ENCODE measurements at places on chromosomes 3 and 15. TPM values are rescaled to one million over a fixed set of nuclear protein-coding genes. Genes with fewer than 3 reads are reported as not detected.
A peak's percentile ranks its signal among the peaks of the same experiment; 100 is the strongest.

GRCh38 chr15:70225416-70225815 is 127.7 kb upstream of the TLE3 start:
- no peak for DNase-seq

- no peak for DNase-seq
These were observed 39.3 kb downstream of the OSTN start for GRCh38 chr3:191238321-191238817.

DNA sequence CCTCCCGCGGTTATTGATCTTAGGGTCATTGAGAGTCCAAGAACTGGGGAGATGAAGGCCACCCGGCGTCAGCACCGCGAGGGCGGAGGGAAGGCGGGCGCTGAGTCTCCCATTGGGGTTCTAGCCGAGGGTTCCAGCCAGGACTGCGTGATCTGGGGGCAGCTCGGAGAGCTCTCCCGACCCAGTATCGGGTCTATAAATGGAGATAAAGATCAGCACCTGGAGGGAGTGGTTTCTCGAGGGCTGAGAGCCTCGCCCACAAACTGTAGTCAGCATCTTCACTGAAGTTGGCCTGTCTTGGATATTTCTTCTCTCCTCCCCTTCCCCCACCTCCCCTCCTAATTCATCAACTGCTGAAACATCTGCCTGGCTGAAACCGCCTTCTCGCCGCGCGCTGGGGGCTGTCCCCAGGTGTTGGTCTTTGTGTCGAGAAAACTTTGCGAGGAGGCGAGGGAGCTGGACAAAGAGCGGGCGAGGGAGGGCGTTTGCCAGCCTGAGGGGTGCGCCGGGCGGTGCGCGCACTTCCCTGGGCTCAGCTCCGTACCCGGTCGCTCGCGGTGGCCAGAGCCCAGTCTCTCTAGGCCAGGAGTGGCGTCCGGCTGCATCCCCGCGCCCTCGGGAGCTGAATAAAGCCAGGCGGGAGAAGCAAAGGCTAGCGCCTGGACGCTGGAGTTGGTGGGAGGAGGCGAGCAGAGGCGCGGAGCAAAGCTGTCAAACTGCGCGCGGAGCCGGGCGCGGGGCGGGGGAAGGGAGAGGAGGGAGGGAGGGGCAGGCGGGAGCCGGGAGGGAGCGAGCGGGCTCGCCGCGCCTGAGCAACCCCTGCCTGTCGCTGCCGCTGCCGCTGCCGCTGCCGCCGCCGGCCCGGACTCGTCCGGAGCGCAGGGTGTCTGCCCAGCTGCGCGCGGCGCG is at the start of gene ST8SIA2:
TSS of gene ST8SIA2 (plus strand) at position 811 of the 909 bp plus-strand sequence. CDS start 184 bp downstream, outside the sequence.
- peak; percentile 89 for DNase-seq

- no peak for DNase-seq
These were observed 68.0 kb downstream of the VGLL4 start for GRCh38 chr3:11575677-11576076.

DNA sequence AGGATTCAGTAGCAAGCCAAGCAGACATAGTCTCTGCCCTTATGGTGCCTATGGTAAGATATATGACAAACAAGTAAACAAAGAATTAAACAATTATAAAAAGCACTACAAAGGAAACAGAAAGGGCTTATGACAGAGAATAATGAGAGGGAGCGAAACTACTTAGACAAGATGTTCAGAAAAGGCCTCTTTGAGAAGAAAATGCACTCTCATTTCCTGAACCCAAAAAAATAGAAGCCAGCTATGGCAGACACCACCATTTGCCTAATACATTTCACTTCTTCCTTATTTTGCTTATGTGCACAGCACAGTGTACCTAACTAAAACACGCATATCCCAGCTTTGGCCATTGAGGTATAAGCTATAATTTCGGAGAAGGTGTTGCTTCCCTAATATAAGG is 465.5 kb upstream of the PPP2R3A start:
- no peak for DNase-seq

DNA sequence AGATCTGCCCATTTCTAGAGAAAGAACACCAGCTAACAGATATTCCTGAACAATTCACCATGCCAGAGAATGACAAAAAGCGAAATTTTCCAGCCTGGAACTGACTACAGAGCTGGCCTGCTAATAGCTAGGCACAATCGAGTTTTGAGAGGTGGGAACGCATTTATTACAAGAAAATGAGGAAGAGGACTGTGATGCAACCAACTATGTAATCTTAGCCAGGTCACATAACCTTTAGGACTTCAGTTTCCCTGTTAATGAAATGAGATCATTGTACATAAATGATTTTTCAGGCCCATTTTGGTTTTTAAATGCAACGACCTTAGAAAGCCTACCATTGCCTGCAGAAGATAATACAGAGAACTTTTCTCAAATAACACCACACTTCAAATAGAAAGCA is 72.1 kb upstream of the SETMAR start:
- no peak for DNase-seq

GRCh38 chr3:9782770-9783169 is 9.5 kb downstream of the TADA3 start:
- DNase-seq = no peak

DNA sequence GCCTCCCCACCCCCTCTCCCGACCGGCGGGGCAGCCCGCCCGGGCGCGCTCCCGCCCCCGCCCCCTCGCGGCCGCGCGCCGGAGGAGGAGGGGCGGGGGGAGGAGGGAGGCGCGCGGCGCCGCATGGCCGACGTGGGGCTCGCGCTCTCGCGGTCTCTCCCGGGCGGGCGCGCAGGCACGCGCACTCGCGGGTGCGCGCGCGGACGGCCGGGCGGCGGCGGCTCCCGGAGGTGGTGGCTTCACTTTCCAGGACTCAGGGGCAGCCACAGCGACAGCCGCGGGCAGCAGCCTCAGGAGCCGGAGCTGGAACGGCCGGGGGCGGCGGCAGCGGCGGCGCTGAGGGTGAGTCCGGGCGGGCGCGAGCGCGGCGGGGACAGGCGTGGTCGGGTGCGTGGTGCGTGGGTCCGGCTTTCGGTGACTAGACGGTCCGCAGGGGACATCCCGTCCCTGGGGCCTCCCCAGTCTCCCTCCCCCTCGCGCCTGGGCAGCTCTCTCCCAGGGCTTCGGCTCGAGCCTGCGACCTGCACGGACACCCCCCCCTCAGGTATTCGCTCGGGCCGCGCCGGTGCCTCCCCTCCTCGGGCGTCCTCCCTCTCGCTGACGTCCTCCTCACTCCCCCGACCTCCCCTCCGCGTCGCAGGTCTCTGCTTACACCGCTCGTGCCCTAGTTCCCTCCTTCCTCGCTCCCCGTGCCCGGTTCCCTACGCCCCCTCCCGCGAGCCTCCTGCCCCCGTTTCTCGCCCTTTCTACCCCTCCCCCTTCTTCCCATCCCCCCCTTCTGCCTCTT is at the start of gene UBE2E2:
TSS of gene UBE2E2 (plus strand) at position 407 of the 787 bp plus-strand sequence.
- peak; percentile 80 for DNase-seq

DNA sequence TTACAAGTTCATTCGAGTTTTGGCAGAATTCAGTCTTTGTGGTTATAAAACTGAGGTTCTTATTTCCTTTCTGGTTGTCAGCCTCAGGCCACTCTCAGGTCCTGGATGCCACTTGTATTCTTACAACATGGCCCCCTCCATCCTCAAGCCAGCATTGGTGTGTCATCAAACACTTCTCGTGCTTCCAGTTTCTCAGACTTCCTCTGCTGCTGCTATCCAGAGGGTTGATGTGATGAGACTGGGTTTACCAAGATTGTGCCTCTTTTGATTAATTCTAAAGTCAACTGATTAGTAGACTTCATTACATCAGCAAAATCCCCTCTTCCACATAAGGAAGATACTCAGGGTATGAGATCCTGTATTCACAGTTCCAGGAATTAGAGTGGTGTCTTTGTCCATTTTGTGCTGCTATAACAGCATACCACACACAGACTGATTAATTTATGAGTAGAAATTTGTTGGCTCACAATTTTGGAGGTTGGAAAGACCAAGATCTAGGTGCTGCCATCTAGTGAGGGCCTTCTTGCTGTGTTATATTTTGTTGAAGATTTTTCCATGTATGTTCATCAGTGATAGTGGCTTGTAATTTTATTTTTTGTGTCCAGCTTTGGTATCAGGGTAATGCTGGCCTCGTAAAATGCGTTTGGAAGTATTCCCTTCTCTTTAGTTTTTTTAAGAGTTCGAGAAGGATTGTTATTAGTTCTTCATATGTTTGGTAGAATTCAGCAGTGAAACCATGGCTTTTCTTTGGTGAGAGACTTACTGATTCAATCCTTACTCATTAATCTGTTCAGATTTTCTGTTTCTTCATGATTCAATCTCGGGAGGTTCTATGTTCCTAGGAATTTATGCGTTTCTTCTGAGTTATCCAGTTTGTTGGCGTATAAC is 11.1 kb downstream of the LRCH3 start:
- no peak for DNase-seq

DNA sequence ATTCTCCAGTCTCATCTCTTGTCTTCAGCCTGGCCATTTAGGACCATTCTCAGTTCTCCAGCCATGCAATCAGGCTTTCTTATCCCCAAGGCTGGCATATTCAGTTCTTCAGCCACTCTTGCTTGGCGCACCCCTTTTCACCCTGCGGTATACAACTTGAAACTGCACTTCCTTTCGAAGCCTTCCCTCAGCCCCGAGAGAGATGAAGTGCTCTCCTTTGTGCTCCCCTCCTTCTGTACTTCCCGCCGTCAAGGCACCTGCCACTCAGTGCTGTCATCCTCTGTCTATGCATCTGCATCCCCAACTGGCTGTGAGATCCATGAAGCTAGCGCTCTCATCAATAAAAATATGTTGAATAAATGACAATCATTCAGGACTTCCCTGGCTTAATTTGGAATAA is 45.7 kb downstream of the MORC1 start:
- no peak for DNase-seq

DNA sequence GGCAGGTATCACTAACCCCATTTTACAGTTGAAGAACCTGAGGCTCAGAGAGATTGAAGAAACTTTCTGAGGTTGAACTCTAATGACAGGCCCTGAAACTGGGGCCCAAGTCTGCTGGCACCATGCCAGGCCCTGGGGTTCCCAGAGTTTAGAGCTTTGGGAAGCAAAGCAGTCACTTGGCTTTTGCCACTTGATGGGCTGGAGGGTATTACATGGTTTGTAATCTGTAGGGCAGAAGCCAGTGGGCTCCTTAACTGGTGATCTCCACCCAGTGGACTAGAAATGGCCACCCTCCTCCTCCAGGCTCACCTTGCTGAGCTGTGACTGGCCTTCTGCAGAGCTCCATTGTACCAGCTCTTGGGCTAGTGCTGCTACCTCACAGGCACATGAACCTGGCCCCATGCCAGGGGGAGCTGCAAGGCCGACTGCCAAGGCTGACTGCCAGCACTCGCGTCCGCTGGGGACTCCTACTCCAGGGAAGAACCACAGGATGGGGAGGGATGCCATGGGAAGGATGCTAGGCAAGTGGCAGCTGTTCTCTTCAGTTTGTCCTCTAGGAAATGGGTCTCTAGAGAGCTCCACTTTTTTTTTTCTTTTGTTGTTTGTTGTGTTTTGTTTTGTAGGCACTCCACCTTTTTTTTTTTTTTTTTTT is 104.8 kb downstream of the ETFA start:
- DNase-seq = no peak

The GOLIM4 gene
- 50.8 TPM for polyA plus RNA-seq

The PTPRG gene
- polyA plus RNA-seq = 31.6 TPM

The CFAP100 gene
- 0.38 TPM for polyA plus RNA-seq

All from muscle of back (tissue), 13 donors.